Hypothalamus (tissue), 51 donors: ENCODE measurements at places on chromosomes 11 and 22.

DNA sequence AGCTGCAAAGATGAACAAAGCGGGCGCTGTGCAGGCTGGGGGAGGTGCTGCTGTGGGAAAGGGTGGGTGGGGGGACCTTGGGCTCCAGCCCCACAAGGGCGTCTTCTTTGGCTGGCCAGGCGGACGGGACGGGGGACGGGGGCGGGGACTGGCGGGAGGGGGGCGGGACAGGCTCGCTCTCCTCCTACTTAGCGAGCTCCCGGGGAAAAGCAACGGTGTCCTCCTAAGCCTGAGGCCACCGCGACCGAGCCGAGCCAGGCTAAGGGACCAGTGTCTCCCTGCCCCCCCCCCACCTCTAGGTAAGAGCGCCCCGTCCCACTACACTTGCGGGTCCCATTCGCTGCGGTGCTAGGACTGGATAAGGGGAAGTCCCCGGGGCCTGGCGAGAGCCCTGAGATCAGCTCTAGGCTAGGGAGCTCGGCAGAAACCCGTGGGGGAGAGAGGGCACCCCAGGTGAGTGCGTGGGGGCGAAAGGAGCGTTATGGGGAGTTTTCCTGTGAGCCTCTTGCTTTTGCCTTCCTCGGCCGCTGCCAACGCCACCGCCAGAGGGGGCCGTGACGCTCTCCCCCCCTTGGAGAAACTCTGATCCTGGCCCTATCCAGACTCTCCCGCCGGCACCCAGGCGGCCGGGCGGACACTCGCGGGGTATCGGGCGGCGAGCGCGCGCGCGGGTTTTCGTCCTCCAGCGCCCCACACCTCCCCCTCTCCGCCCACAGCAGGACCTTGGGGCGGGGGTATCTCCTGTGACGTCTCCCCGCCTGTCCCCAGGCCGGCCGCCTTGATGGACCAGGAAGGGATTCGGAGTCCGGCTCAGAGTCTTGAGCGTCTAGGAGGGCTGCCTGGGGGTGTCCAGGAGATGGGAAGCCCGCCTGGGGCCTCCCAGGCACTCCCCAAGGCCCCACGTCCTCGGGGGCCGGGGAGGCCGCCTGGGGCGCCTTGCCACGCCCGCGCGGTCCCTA lies at the start of gene PHLDB1:
Gene PHLDB1 (plus strand): TSS at position 215 of the 959 bp plus-strand sequence. CDS start 6,222 bp downstream, outside the sequence.
- peak; percentile 51 for DNase-seq

DNA sequence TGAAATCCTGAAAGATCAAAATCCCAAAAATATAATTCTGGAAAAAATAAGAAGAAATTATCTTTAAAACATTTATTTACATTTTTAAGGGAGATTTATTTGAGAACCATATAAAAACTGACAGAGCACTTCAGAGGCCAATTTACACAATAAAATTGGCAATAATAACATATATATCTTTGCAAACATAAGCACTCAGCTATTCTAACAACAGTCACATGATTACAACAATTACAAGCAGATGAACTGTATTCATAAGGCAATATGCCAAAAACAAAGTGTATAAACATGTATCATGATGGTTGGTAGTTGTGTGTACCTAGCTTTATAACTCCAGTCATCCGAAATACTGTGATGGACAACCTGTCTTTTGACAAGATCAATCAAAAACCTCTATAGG lies 17.7 kb upstream of the RASSF10 start:
- DNase-seq = no peak

- DNase-seq = no peak
Measured at GRCh38 chr11:83175815-83176214, 17.7 kb upstream of the ANKRD42 start.

- DNase-seq = no peak
Measured at GRCh38 chr11:72758690-72759389, 6.6 kb upstream of the ARAP1 start.

GRCh38 chr11:90700789-90701439 lies 478.1 kb upstream of the CHORDC1 start:
- no peak for DNase-seq

GRCh38 chr11:75339685-75340409 lies 11.6 kb downstream of the ARRB1 start:
- DNase-seq = no peak

DNA sequence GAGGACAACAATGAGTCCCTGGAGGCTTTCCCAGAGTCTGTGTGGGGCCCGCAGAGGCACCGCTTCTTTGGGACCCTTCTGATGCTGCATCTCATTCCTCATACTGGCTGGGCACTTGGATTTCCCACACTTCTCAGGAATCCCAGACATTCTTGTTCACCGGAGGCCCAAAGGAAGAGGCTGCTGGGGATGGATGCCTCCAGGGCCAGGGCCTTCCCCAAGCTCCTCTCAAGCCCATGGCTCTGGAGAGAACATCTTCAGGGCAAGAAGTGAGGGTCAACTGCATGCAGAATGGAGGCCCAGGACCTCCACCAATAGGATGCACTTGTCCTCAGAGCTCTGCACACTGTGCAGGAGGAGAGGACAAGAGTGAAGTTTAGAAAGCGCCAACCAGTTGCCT lies 34.6 kb downstream of the DKK3 start:
- DNase-seq = no peak

DNA sequence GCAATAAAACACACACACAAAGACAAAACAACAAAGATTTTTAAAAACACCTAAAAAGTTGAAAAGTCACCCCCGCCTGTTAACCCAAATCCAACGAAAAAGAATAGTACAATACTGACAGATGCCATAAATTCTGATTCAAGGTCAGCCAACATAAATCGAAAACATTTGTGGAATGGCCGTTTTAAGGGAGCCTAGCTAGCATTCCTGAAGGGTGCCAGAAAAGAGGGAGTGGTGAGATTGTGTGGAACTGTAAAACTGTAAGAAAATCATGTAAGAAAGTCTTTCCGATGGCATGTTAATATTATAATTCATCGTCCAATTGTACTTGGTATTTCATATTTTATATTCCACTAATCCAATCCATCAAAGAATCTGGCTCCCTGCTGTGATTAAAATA lies 75.1 kb downstream of the RAB38 start:
- no peak for DNase-seq

DNA sequence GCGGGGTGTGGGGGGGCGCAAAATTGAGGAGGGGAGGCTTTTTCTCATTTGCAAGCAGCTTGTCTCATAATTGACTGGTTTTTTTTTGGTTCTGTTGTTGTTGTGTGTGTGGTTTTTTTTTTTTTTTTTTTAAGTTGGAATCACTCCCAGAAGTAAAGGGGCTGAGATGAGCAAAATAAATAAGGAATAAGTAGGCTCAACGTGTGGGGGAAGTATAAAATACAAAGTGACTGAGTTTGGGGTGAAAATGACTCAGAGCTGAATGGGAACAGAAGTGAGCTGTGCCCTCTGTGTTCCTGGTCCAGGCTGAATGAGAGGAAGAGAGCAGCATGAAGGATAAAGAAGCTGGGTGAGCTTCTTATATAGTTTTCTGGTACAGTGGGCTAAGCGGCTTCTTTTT lies 90.0 kb downstream of the GRIK4 start:
- no peak for DNase-seq
